ENCODE measurements at places on chromosomes 3 and 15.

DNA sequence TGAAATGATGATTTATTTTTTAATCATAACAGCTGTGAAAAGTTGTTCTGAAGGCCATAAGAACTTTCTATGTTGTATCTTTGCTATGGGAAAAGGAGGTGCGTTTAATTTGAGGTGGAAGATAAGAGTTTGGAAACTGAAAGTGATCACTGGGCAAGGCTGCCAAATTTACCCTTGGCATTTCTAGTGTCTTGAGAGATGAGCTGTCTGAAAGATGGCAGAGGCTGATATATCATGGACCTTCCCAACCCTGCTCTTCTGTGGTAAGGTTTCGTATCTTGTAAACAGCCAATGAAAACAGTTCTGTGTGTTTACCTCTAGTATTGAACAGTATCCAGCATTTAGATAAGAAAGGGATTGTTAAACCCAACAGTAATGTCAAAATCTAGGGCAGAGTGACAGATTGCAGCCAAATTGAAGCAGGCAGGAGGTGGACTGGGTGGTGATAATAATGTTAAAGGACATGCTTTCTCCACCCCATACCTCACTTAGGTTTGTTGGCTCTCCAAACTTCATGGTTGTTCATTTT, 15.8 kb upstream of the NFKBIZ start:
- no peak for DNase-seq

- no peak for DNase-seq
Observed at GRCh38 chr15:101804941-101805340, 1.6 kb downstream of the OR4F6 start.

DNA sequence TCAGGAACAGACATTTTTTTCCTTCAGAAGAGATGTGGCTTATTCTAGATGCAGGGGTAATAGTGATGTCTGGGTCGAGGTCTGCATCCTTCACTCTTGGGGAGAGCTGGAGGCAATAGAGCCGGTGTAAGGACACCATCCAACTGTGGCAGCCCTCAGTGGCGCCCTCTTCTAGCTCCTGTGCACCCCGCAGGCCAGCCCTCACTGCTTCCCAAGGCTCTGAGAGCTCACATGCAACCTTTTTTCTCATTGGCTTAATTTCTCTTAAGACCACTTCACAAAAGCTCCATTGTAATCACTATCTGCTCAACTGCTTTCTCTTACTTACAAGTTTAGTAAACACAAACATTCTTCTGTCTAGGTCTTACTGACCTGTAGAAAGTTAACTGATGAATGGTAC, 3.9 kb upstream of the VPS8 start:
- DNase-seq = no peak

DNA sequence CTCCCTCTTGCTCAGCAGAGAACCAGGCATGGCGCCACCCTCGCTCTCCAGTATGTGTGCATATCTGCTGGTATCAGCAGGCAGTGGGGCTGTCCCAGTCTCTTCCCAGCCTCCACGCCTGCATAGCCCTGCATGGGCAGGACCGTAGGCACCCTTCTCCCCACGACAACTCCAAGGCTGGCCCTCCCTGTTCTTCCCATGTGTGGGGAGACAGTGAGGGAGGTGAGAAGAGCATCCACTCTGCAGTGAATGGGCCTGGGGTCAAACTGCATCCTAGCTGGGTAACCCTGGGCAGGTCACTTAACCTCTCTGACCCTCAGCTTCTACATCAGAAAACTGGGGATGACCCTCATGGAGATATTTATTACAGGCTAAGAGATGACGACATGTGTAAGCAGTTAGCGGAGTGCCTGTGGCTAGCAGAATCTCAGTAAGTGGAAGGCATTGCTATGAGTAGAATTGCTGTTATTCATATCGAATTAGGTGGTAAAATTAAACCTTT, 13.3 kb upstream of the SSUH2 start:
- DNase-seq = no peak
